NCI-H1930 (cell line): ENCODE measurements at places on chromosomes 2 and 18.
A peak's percentile ranks its signal among the peaks of the same experiment; 100 is the strongest.

GRCh38 chr2:52112141-52112540, 1080.2 kb upstream of the NRXN1 start:
- DNase-seq: no peak

- no peak for DNase-seq
Measured at GRCh38 chr2:126050991-126051736, 604.8 kb upstream of the GYPC start.

- DNase-seq: no peak
Measured at GRCh38 chr18:46322411-46322891, 218.3 kb downstream of the HAUS1 start.

DNA sequence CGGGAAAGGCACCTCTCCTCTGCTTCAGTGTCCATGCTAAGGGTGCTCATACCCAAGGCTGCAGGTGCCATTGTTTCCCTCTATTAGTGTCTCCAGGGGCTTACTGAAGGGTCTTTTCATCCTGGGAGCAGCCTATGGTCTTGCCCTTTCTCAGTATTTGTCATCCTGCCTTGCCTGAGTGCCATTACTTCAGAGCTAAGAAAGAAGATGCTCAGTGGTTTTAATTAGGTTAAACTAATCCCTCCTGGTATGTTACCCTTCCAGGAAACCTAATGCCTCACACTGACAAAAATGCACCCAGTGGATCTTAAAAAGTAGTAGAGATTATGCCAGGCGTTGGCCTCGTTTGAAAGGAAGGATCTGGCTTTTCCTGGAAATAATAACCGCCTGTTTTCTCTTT, 151.4 kb downstream of the LRRTM1 start:
- no peak for DNase-seq

DNA sequence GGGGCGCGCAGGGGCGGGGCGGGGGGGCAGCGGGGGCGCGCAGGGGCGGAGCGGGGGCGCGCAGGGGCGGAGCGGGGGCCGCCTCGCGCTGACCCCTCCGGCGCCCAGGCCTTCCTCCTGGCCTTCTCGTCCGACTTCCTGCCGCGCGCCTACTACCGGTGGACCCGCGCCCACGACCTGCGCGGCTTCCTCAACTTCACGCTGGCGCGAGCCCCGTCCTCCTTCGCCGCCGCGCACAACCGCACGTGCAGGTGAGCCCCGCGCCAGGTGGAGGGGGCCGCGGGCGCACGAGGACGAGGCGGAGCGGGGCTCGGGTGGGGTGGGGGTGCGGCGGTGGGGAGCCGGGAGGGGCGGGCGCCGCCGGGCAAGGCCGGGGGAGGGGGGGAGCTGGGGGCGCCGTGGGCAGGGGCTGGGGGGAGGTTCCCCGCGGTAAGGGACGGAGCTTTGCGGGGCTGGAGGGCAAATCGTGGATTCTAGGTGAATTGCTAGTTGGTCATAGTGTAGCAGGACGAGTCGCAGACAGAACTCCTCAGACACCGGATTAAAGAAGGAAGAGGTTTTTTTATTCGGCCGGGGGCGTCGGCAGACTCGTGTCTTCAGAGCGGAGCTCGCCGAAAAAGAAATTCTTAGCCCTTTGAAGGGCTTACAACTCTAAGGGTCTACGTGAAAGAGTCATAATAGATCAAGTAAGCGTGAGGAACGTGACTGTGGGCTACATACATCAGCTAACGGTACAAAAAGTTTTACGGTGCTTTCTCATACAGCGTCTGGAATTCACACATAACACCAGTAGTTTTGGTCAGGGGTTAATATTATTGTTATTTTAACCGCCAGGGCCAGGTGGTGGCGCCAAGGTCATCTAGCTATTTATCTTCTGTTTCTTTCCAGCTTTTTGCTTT, 29.9 kb downstream of the ANO7 start:
- DNase-seq: peak; percentile 25

GRCh38 chr18:52678034-52678433, 338.0 kb downstream of the DCC start:
- no peak for DNase-seq

DNA sequence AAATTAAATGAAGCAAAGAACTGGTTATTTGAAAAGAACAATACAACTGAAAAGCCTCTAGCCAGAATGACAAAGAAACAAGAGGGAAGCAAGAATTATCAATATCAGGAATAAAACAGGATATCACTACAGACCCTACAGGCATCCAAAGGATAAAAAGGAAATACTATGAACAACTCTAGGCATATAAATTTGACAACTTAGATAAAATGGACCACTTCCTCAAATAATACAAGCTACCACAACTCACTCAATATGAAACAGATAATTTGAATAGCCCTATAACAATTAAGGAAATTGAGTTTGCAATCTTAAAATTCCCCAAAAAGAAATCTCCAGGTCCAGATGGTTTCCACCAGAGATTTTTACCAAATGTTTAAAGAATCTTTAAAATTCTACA, 19.8 kb downstream of the RPRD1A start:
- no peak for DNase-seq

DNA sequence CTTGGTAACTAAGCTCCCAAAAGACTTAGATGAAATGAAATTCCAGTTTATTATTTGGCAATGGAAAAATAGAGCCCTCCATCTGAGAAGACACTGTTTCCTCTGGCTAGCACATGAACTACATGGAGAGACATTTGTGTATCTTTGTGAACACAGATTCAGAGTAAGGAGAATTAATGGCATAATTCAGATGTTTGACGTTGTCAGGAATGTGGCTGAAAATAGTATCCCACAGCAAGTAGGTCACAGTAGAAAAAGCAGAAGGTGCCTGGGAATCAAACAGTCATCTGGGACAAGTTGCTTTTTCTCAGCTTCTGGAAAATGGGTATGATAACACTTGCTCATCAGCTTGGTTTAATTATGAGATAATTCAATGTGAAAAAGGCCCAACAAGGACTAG, 288.6 kb downstream of the PTPRM start:
- no peak for DNase-seq

- peak; percentile 54 for DNase-seq
Measured at GRCh38 chr18:45386041-45386655, 229.1 kb upstream of the SLC14A2 start.

- DNase-seq: no peak
Measured at GRCh38 chr2:219396863-219397457, 9.2 kb upstream of the DNPEP start.

GRCh38 chr2:216362730-216363129, 9.6 kb downstream of the MARCHF4 start:
- no peak for DNase-seq

DNA sequence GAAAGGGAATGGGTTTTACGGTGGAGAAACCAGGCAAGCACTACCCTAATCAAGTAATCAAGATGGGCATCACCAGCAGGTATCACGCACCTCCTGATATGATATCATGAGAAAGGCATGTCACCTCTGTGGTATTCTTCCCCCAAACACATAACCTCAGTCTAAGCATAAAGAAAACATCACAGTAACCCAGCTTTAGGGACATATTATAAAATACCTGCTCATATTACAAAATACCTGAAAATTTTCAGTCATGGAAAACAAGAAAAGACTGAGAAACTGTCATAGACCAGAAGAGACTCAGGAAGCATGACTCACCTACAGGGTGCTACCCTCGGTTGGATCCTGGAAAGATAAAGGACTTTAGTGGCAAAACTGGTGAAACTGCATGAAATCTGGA, 30.5 kb downstream of the GCKR start:
- no peak for DNase-seq

- DNase-seq: no peak
Measured at GRCh38 chr2:69600425-69600824, 43.1 kb downstream of the AAK1 start.

- DNase-seq: no peak
Measured at GRCh38 chr2:173545364-173545763, 190.7 kb downstream of the CDCA7 start.
